ENCODE measurements at places on chromosomes 7 and 10. TPM values are rescaled to one million over a fixed set of nuclear protein-coding genes. Genes with fewer than 3 reads are reported as not detected.

Gene RHOBTB1
- 14.5 TPM for total RNA-seq

Gene ERVW-1
- not detected for total RNA-seq

Gene HOXA9
- total RNA-seq, result 1.2 TPM

Gene ADAM22
- 4.3 TPM for total RNA-seq

Gene SUN3
- not detected for total RNA-seq

Gene ASB13
- 23.0 TPM for total RNA-seq

Gene ACBD7
- total RNA-seq, result not detected

DNA sequence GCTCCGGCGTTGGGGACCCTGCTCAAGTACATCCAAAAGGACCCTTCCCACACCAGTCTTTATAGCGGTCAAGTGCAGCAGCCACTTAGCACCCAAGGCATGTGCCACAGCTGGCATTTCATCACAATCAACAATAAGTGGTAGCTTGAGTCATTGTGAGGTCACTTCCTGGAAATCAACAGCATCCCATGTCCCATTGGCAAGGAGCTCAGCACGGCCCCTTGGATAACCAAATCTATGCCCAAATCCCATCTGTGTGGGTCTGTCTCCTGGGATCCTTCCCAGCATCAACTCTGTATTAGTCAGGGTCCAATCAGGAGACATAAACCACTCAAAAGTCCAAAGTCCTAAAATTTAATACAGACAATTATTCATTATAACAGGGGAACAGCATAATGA lies 27.1 kb downstream of the MDH2 start:
- H3K4me3 ChIP-seq, result no peak overlapping the region
- peaks cover 3% of the 10 kb centered on the region for H3K4me1 ChIP-seq
- no peaks in the 10 kb centered on the region for H3K27me3 ChIP-seq
- H3K27ac ChIP-seq, result no peak overlapping the region
- no peak for DNase-seq

- no peak overlapping the region for H3K27ac ChIP-seq
- no peaks in the 10 kb centered on the region for H3K4me1 ChIP-seq
- H3K4me3 ChIP-seq, result no peak overlapping the region
- no peaks in the 10 kb centered on the region for H3K36me3 ChIP-seq
- H3K27me3 ChIP-seq, result no peaks in the 10 kb centered on the region
- no peak for DNase-seq
Measured at GRCh38 chr7:33667196-33667595, 238.1 kb upstream of the BMPER start.

DNA sequence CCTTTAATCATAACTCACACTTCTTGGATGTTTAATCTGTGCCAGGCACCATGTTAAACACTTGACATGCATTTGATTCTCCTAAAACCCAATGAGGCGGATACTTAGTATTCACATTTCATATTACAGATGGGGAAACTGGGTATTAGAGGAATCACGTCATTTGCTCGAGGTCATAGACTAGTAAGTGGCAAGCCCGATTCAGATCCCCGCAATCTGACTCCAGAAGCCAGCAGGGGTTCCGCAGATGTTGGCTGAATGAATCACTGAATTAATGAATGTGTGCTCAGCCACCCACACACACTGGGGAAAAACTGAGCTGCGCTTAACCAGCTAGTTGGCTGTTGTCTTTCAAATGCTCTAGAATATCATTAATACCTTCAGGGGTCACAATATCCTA lies 22.5 kb upstream of the ENO4 start:
- H3K4me1 ChIP-seq, result no peaks in the 10 kb centered on the region
- no peak for DNase-seq
- H3K27me3 ChIP-seq, result no peaks in the 10 kb centered on the region
- no peaks in the 10 kb centered on the region for H3K36me3 ChIP-seq
- H3K4me3 ChIP-seq, result no peak overlapping the region
- no peak overlapping the region for H3K27ac ChIP-seq

GRCh38 chr7:51121931-51122425 lies 194.6 kb downstream of the COBL start:
- no peak overlapping the region for H3K4me3 ChIP-seq
- H3K4me1 ChIP-seq, result peaks cover 8% of the 10 kb centered on the region
- H3K27ac ChIP-seq, result no peak overlapping the region
- no peaks in the 10 kb centered on the region for H3K36me3 ChIP-seq

- no peak overlapping the region for H3K4me3 ChIP-seq
- no peak overlapping the region for H3K27ac ChIP-seq
- H3K27me3 ChIP-seq, result peaks cover 3% of the 10 kb centered on the region
- no peak for DNase-seq
Measured at GRCh38 chr7:50393547-50394252, 56.5 kb downstream of the FIGNL1 start.

GRCh38 chr10:124351481-124352220 lies 67.1 kb downstream of the OAT start:
- H3K27ac ChIP-seq, result no peak overlapping the region
- H3K27me3 ChIP-seq, result no peaks in the 10 kb centered on the region
- peak; percentile 48 for DNase-seq
- H3K4me3 ChIP-seq, result no peak overlapping the region
- H3K4me1 ChIP-seq, result peaks cover 10% of the 10 kb centered on the region
- no peaks in the 10 kb centered on the region for H3K36me3 ChIP-seq

DNA sequence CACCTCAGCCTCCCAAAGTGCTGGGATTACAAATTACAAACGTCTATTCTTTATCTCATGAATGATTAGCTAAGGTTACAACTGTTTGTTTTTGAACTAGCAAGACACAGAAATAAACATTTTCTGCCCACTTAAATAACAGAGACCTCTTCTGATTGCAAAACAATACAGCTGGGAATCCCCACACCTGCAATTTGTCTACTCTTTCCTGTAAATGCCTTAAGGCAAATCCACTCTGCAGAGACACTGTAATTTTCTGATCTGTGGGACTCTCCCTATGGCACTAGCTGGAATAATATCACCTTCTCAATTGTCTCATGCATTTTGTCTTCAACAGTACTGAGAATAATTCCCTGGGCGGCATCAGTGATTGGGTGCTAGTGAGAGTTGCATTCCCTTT lies 149.3 kb upstream of the FAM3C start:
- no peaks in the 10 kb centered on the region for H3K4me1 ChIP-seq
- no peaks in the 10 kb centered on the region for H3K27me3 ChIP-seq
- H3K36me3 ChIP-seq, result no peaks in the 10 kb centered on the region
- no peak overlapping the region for H3K4me3 ChIP-seq
- H3K27ac ChIP-seq, result no peak overlapping the region
- no peak for DNase-seq

- DNase-seq, result no peak
- H3K36me3 ChIP-seq, result no peaks in the 10 kb centered on the region
- H3K27me3 ChIP-seq, result no peaks in the 10 kb centered on the region
- H3K27ac ChIP-seq, result no peak overlapping the region
- no peak overlapping the region for H3K4me3 ChIP-seq
Measured at GRCh38 chr7:133650487-133651300, 397.8 kb downstream of the EXOC4 start.

DNA sequence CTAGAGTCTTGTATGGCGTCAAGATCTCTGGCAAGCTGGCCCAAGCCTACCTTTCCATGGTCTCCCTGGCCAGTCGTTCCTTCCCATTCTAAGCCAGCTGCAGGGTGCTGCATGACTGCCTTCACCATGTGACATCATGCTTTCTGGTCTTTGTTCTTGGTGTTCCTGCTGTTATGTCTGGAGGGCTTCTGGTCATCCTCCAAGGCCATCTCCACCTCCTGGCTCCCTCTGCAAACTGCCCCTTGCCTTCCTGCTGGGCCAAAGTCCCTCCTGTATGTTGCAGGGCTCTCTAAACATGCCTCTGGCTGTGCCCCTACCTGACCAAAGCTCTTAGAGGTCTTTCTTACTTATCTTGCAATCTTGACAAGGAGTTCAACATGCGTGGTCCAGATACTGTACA lies 44.4 kb upstream of the SHH start:
- no peaks in the 10 kb centered on the region for H3K36me3 ChIP-seq
- no peak overlapping the region for H3K27ac ChIP-seq
- no peak for DNase-seq
- no peaks in the 10 kb centered on the region for H3K27me3 ChIP-seq
- peaks cover 5% of the 10 kb centered on the region for H3K4me1 ChIP-seq

DNA sequence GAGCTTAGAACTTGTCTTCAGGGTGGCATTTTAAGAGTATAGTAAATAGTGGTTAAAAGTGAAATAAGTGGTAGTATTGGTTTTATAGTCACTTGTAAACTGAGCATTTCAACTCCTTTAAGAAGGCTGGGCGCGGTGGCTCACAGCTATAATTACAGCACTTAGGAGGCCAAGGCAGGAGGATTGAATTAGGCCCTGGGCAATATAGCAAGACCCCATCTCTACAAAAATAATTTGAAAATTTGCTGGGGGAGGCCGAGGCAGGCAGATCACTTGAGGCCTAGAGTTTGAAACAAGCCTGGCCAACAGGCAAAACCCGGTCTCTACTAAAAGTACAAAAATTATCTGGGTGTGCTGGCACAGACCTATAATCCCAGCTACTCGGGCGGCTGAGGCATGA lies 64.4 kb upstream of the BAMBI start:
- DNase-seq, result no peak
- H3K27ac ChIP-seq, result no peak overlapping the region
- H3K4me1 ChIP-seq, result no peaks in the 10 kb centered on the region
- no peaks in the 10 kb centered on the region for H3K27me3 ChIP-seq

DNA sequence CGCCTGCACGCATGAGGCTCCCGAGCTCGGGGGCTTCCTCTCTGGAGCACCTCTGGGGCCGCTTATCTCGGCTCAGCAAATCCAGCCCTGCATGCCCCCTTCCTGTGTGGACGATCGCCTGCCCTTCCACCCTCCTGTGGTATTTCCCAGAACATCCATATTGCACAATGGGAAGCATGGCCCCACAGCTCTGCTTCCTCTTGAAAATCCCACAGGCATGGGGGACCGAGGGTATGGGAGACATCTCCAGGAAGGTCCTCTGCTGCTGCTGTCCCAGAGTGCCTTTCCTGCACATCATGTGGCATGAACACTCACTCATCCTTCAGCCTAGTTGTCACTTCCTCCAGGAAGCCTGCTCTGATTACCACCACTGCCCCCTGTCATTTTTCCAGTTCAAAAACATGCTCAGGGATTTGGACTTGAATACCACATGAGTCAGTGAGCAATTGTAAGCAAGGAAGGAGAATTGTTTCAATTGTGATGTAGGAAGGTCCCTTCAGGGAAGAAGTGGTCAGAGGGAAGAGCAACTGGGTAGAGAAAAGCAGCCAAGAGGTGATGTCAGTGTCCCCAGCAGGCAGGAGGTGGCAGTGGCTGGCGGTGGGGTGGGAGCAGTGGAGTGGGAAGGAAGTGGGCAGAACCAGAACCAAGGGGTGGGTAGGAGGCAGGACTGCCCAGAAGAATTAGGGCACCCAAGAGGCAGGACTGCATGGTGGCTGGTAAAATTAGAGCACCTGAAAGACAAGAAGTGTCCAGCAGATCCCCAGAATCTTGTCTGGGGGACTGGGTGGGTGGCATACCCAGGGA lies 67.5 kb upstream of the ZMIZ1 start:
- H3K4me1 ChIP-seq, result peaks cover 5% of the 10 kb centered on the region
- DNase-seq, result no peak
- H3K4me3 ChIP-seq, result no peak overlapping the region
- no peak overlapping the region for H3K27ac ChIP-seq
- no peaks in the 10 kb centered on the region for H3K27me3 ChIP-seq

DNA sequence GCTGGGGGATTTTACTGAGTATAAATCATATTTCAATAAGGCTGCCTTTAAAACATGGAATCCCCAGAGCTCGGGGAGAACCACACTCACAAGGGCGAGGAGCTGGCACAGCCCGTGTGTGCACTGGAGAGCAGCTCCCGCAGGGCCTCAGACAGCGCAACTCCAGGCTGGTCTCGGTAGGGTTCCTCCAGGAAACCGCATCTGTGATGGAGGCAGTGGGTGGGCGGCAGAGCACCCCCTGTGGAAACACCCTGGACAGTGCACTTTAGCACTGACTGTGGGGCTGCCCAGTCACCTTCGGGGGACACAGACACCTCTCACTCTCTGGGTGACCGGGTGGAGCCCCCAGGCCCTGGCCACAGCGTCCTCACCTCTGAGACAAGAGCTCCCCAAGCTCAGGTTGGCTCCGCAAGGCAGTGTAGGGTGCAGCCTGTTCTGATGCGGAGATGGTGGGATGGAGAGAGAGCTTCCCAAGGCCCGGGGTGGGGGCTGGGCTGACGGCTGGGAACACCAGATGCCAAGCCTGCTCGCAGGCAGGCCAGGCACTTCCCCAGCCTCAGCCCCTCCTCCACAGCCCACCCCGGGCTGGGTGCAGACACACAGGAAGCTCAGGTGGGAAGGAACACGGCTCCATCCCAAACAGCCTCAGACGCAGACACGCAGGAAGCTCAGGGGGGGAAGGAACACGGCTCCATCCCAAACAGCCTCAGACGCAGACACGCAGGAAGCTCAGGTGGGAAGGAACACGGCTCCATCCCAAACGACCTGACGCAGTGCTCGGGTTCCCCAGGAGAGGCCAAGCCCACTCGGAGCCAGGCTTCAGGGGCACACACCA lies 224.4 kb downstream of the MAD1L1 start:
- H3K4me1 ChIP-seq, result no peaks in the 10 kb centered on the region
- no peaks in the 10 kb centered on the region for H3K27me3 ChIP-seq
- no peak overlapping the region for H3K27ac ChIP-seq
- H3K4me3 ChIP-seq, result no peak overlapping the region

DNA sequence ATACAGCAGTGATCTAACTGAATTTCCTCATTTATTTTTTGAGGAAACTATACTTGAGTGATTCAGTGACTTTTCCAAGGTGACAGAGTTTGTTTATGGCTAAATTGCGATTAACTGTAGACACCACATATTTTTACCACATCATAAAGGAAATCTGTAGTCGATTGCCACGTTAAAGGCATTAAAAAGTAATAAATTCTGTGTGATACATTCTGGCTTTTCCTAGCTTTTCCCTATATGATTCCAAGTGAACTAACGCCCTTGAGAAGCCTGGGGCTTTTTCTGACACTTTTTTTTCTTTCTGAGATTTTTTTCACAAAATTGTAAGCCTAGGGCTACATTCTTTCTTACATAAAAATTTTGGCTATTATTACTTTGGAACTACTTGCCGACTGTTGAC lies 266.9 kb downstream of the BICC1 start:
- H3K4me1 ChIP-seq, result peaks cover 19% of the 10 kb centered on the region
- no peaks in the 10 kb centered on the region for H3K27me3 ChIP-seq
- no peak overlapping the region for H3K4me3 ChIP-seq
- no peak overlapping the region for H3K27ac ChIP-seq
- no peak for DNase-seq

Measured in upper lobe of right lung (tissue), 1 donor.